Stimulated activated CD4-positive, alpha-beta T cell treated with anti-CD3 and anti-CD28 coated beads, Interleukin-15, amount 100 ng/mL, for 1 hour (primary cell): ENCODE measurements at places on chromosomes 6 and 20.

DNA sequence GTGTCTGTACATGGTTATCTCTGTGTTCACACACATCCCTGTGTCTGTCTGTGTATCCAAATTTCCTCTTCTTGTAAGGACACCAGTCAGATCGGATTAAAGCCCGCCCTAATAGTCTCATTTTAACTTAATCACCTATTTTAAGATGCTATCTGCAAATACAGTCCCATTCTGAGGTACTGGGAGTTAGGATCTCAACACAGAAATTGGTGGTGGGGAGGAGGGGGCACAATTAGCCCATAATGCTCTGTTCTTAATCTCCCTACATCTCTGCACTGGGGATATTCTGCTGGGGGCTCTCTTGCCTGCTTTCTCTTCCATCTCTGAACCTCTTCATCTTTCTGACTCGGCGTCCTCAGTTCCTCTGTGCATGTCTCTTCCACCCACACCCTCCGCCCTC, 320.7 kb downstream of the CDC5L start:
- no peak for DNase-seq

DNA sequence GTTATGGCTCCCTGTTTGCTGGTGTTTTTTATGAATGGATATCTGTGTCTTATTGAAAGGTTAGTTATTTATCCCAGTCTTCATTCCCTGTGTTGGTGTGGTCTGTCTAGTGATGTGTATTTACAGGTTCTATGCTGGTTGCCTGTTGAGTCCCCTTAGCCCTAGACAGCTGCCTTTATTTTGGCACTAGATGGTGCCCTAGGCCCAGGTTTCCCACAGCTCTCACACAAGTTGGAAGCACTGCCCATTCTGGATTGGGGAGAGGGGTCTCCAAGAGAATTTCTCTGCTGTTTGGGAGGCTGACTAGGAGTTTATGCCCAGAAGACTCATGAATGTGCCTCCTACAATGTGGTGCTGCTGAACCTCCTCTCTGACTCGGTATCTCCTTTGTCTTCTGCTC, 12.4 kb downstream of the GRM1 start:
- DNase-seq, result no peak

DNA sequence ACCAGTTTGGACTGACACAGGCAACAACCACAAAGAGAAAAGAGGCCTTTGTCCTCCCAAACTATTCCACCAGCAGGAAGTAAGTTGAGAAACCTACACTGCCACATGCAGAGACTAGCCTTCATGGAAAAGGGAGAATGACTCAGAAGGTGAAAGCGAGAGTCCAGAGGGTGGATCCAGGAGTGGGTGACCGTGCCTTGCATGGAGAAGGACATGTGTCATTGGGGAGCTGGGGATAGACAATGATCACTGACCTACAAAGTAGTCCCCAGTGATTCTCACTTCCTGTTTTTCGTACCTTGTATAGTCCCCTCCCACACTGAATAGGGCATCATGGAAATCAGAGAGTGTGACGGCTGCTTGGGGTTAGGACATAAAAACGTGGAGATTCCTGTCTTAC, 91.9 kb downstream of the MYLK4 start:
- no peak for DNase-seq

DNA sequence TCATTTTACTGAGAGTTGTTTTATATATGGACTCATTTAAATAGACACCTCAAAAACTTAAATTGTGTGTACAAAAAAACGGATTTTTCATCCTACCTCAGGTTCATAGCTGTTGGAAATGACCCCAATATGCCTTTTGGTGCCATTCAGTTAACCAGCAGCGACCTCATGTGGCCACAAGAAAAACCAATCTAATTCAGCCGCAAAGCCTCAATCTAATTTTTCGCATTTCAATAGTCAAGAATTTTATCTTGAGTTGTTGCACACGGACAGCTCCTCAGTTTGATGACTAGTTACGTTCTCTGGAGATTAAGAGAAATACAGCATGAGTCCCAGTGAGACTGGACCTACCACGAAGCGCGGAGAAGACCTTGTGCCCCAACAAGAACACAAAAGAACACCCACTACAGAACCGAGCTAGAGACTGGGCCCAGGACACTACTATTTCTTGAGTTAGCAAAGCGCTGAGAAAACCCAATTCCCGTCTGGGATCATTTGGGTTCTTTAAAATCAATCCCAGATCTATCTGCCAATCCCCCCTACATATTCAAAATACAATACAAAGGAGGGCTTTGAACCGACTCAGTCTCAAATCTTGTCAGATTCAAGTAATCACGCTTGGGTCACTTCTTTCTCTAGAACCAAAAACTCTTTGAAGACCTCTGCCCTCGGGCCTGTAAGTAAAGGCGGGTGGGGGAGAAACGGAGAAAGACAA, 1.1 kb downstream of the TCP11 start:
- DNase-seq, result peak; percentile 14

DNA sequence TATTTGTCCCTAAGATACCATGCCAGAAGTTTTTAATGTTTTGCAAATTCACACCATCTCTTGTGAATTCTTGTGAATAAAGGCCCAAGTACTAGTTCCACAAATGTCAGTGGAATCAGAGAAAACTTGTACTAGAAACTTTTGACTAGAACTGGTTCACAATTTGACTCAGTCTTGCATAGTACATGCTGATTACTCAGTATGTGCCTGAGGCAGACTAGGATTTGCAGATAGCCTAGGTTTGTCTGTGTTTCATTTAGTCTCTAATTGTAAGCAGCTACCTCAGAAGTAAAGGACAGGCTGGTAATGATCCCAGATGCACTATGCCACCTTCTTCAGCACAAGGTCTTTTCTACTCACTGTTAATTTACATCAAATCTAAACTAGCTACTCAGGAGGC, 34.2 kb upstream of the GSTA4 start:
- no peak for DNase-seq

GRCh38 chr6:5083307-5083583, 1.9 kb upstream of the PPP1R3G start:
- DNase-seq, result no peak

GRCh38 chr6:167077241-167077932, 45.5 kb upstream of the CCR6 start:
- no peak for DNase-seq

DNA sequence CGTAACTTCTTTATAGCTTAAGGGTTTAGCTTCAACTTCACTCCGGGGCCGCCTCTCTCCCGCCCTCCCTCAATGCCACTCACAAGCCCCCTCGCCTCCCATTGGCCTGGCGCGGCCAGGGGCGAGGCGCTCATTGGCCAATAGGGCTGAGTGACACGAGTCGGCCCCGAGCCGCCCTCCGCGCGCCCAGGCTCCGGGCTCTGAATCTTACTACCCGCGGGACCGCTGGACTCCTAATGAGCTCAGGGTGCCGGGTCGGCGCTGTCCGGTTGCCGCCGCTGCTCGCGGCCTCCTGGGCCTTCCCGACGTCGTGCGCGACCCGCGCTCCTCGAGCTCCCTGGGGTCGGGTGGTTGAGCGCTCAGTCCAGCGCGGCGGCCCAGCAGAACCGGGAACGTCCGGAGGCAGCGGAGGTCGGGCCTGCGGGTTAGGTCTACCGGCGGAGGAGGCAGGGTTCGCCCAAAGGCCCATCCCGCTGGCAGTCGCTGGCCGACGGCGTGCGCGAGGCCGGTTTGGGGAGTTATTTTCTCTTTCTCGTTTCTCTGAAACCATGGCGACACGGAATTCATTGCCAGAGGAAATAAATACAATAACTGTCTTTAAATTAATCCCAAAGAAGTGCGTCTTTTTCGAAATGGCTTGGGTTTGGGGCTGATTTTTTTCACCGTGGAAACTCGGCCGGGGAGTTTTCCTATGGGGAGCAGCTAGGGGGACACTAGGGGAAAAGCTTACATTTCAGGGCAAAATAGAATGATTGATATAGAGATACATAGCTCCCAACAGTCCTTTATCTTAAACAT, at the start of gene SIM1:
Gene SIM1, minus strand, starts transcription at position 19 of the 798 bp plus-strand sequence. CDS start 1,453 bp downstream, outside the sequence.
- DNase-seq, result no peak

DNA sequence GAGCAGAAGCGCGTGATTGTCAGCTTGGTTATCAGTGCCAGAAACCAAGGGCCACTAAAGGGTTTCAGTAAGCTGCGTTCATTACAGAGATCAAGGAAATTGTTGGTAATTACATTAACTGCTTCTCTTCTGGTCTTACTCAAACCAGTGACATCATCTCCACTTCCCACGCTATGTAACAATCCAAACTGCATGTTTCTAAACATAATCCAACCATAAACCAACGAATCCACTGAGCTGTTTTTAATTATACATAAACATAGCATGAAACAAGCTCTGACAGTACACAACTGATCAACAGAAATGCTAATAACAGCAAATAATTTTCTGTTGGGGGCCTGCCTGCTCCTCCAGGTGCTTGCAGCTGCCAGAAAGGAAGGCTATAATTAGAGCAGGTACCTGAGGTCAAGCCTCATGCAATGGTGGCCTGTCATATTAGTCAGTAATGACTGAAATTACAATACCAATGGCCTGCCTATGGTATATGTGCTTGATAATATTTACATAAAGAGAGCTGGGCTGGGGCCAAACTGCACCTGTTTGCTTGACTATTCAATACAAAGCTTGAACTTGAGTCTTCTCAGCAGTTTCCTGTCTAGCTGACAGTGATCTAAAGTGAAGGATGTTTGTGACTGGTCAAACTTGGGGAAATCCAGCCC, 40.1 kb downstream of the ILRUN start:
- DNase-seq, result no peak

- DNase-seq, result no peak
Measured at GRCh38 chr6:44073612-44074438, 53.4 kb downstream of the MRPL14 start.

- no peak for DNase-seq
Measured at GRCh38 chr6:43736211-43736786, 33.7 kb upstream of the VEGFA start.
